ENCODE measurements at places on chromosomes 11 and 22. TPM values are rescaled to one million over a fixed set of nuclear protein-coding genes. Genes with fewer than 3 reads are reported as not detected.

- no peak overlapping the region for H3K27ac ChIP-seq
- no peaks in the 10 kb centered on the region for H3K36me3 ChIP-seq
- H3K4me1 ChIP-seq, result no peaks in the 10 kb centered on the region
- no peak overlapping the region for H3K4me3 ChIP-seq
- DNase-seq, result no peak
- no peaks in the 10 kb centered on the region for H3K27me3 ChIP-seq
Measured at GRCh38 chr22:31046539-31047226, 34.4 kb upstream of the SMTN start.

- no peaks in the 10 kb centered on the region for H3K36me3 ChIP-seq
- H3K4me1 ChIP-seq, result no peaks in the 10 kb centered on the region
- no peaks in the 10 kb centered on the region for H3K27me3 ChIP-seq
Measured at GRCh38 chr11:132610216-132610615, 922.1 kb downstream of the OPCML start.

DNA sequence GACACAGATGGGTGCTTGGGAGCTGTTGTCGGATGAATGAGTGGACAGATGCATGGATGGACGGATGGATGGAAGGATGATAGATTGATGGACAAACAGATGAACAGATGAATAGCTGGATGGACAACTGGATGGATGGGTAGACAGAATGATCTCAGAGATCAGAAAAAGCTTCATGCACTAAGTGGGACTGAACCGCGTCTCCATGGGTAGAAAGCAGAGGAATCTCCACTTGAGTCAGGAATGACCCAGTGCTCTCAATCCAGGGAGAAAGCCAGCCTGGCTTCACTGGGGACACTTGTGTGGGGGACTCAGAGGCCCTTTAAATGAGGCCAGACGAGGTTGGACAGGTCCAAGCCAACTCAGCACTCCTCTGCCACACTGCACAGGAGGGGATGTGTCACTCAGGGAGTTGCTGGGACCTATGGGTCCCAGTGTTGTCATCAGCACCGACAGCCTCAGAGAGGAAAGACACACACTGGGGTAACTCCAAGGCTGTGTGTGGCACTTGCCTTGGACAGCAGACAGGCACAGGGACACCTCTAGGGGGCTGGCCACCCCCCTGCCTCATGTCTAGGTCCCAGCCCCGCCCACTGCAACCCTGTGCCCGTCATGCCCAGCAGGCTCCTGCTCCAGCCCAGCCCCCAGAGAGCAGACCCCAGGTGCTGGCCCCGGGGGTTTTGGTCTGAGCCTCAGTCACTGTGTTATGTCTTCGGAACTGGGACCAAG is 5.6 kb downstream of the IGLL5 start:
- peaks cover 20% of the 10 kb centered on the region for H3K27me3 ChIP-seq
- H3K36me3 ChIP-seq, result no peaks in the 10 kb centered on the region
- H3K4me1 ChIP-seq, result no peaks in the 10 kb centered on the region
- no peak overlapping the region for H3K4me3 ChIP-seq
- H3K27ac ChIP-seq, result no peak overlapping the region

- H3K36me3 ChIP-seq, result no peaks in the 10 kb centered on the region
- no peak overlapping the region for H3K27ac ChIP-seq
- no peaks in the 10 kb centered on the region for H3K4me1 ChIP-seq
- no peak overlapping the region for H3K4me3 ChIP-seq
- DNase-seq, result peak; percentile 8
Measured at GRCh38 chr11:69183613-69184012, 27.9 kb downstream of the SMIM38 start.

- no peak for DNase-seq
- H3K27ac ChIP-seq, result no peak overlapping the region
- no peaks in the 10 kb centered on the region for H3K4me1 ChIP-seq
- H3K36me3 ChIP-seq, result no peaks in the 10 kb centered on the region
Measured at GRCh38 chr22:39832627-39833074, 60.9 kb downstream of the ENTHD1 start.

DNA sequence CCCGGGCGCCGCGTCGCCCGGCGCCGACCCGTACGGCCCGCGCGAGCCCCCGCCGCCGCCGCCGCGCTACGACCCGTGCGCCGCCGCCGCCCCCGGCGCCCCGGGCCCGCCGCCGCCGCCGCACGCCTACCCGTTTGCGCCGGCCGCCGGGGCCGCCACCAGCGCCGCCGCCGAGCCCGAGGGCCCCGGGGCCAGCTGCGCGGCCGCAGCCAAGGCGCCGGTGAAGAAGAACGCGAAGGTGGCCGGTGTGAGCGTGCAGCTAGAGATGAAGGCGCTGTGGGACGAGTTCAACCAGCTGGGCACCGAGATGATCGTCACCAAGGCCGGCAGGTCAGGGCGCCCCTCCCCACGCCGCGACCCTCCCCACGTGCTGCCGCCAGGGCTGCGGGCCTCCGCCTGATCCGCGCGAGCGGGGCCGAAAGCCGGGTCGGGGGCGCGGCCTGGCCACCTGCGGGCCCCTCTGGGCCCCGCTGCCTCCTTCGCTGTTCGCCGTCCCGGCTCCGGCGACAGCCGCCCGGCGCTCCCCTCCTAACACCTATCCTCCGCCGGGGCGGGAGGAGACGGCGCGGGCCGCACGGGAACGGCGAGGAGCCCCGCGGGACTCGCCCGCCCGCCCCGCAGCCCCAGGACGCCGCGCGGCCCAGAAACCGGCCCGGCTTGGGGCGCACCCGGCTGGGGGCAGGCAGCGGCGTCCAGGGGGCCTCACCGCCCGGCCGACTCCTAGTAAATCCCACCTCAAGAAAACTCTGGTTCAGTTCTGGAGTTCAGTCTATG is 560 bp downstream of the TBX1 start:
- H3K36me3 ChIP-seq, result peaks cover 9% of the 10 kb centered on the region
- peaks cover 20% of the 10 kb centered on the region for H3K4me1 ChIP-seq
- H3K27me3 ChIP-seq, result peaks cover 34% of the 10 kb centered on the region
- DNase-seq, result no peak
- no peak overlapping the region for H3K27ac ChIP-seq

GRCh38 chr11:132114743-132115142 is 744.3 kb downstream of the NTM start:
- DNase-seq, result no peak
- no peaks in the 10 kb centered on the region for H3K4me1 ChIP-seq
- no peaks in the 10 kb centered on the region for H3K27me3 ChIP-seq
- H3K36me3 ChIP-seq, result no peaks in the 10 kb centered on the region
- no peak overlapping the region for H3K4me3 ChIP-seq

DNA sequence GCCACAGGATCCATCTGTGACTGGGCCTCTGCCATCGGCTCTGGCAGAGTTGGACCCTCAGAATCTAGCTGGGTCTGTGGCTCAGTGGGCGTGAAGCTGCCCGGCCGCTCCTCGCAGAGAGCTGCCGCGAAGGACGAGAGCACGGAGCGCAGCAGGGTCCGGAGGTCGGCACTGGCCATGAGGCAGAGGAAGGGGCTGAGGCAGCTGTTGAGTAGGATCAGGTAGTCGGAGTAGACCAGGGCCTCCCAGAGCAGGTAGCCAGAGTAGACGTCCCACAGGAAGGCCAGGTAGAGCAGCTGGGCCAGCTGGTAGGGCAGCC is 912 bp downstream of the GPR152 start:
- H3K4me3 ChIP-seq, result no peak overlapping the region
- H3K27ac ChIP-seq, result no peak overlapping the region
- no peaks in the 10 kb centered on the region for H3K36me3 ChIP-seq
- DNase-seq, result no peak
- H3K4me1 ChIP-seq, result peaks cover 5% of the 10 kb centered on the region
- no peaks in the 10 kb centered on the region for H3K27me3 ChIP-seq

GRCh38 chr11:86919557-86920210 is 35.5 kb downstream of the FZD4 start:
- H3K4me1 ChIP-seq, result peaks cover 8% of the 10 kb centered on the region
- no peak overlapping the region for H3K27ac ChIP-seq
- H3K27me3 ChIP-seq, result no peaks in the 10 kb centered on the region
- H3K36me3 ChIP-seq, result no peaks in the 10 kb centered on the region
- H3K4me3 ChIP-seq, result no peak overlapping the region
- DNase-seq, result no peak

DNA sequence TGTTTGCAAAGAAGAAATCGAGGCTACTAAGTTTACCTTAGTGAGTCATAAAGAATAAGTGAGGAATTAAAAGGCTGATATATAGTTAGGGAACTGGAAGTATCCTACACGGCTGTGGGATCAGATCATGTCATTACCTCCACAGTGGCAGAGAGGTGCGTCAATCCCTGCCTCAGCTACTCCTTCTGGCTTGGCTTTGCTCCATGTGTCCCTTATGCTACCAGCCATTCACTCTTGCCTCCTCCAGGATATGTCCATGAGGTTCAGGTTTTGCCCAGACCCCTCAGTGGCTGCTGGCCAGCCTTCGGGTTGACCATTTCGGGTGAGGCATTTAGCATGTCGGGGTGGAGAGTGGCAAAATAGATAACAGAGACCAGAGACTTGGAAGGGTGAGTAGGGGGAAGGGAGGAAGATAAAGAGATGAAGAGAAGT is 153.4 kb downstream of the LDLRAD3 start:
- H3K4me3 ChIP-seq, result no peak overlapping the region
- H3K27me3 ChIP-seq, result peaks cover 44% of the 10 kb centered on the region
- no peak overlapping the region for H3K27ac ChIP-seq
- H3K4me1 ChIP-seq, result no peaks in the 10 kb centered on the region
- no peak for DNase-seq
- H3K36me3 ChIP-seq, result no peaks in the 10 kb centered on the region

- peak overlapping the region; percentile 90 for H3K4me3 ChIP-seq
- peaks cover 27% of the 10 kb centered on the region for H3K4me1 ChIP-seq
- H3K27ac ChIP-seq, result peak overlapping the region; percentile 16
- H3K36me3 ChIP-seq, result peaks cover 6% of the 10 kb centered on the region
- DNase-seq, result no peak
Measured at GRCh38 chr11:19116276-19116970, 545 bp upstream of the ZDHHC13 start.

- peak; percentile 44 for DNase-seq
- H3K36me3 ChIP-seq, result no peaks in the 10 kb centered on the region
- peaks cover 20% of the 10 kb centered on the region for H3K27me3 ChIP-seq
- H3K27ac ChIP-seq, result peak overlapping the region; percentile 89
Measured at GRCh38 chr11:19711911-19712280, 741 bp upstream of the NAV2 start.

Gene LIF
- 125 TPM for total RNA-seq

Gene ALX4
- total RNA-seq, result not detected

Gene ADAMTS15
- total RNA-seq, result not detected

Gene FOXRED2
- 6.5 TPM for total RNA-seq

Gene CHST1
- total RNA-seq, result not detected

Gene NXPE2
- not detected for total RNA-seq

Gene ABTB2
- 12.2 TPM for total RNA-seq

Gene OR8D4
- total RNA-seq, result not detected

Gene YPEL4
- total RNA-seq, result not detected

Gene C11orf91
- total RNA-seq, result not detected

Data from natural killer cell treated with Interleukin-12 subunit alpha and Interleukin-12 subunit beta and Interleukin-15 and Interleukin-18, amount 100 ng/mL, for 72 hours (primary cell).